Left kidney (tissue), 8 donors: ENCODE measurements at places on chromosomes 2 and 18.

DNA sequence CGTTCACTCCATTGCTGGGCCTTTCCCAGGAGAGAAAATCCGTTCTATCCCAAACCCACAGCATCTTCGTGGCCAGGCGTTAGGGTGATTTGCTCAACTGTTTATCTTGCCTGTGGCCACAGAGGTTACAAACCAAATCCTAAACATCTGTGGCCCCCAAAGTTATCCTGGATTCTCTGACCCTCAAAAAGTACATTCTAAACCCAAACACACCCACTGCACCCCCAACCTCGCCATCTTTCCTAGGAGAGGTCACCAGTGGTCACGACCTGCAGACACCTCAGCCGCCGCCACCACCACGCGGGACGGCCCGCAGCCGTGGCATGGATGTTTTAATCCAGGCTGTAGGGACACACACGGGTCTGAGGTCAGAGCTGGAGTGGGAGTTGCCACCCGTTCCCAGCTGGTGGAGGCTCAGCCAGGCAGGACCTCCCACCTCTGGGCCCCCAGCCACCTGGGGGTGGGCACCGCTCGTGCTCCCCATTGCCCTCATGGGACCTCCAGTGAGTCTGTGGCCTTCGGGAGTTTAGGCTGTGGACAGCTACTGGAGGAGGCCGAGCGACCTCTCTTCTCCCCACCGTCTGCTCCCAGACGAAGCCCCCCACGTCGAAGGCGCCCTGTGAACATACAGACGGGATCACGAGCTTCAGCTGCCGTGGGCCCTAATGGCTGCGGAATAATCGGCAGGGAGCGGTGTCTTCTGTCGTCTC is 72.0 kb downstream of the KCNG2 start:
- no peak for DNase-seq

- DNase-seq, result peak; percentile 68
Observed at GRCh38 chr18:63016270-63016669, 300.9 kb downstream of the PHLPP1 start.

DNA sequence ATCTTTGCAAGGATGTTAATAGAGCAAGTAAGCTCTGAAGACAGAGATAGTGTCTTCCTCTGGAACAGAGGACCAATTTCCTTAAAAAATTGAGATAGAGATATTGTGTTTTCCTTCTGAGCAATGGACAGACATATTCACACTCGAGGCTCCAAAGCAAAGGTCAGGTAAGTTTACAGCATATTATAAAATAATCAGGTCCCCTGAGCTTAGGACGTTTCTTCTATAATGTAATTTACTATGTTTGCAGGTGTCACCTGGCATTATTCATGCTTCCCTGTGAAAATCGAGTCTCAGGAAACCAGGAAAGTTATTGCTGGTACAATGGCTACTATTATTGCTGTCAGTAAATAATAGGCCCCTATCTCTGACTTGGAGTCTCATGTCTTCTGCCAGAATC is 1135.8 kb upstream of the ACVR2A start:
- DNase-seq, result no peak

DNA sequence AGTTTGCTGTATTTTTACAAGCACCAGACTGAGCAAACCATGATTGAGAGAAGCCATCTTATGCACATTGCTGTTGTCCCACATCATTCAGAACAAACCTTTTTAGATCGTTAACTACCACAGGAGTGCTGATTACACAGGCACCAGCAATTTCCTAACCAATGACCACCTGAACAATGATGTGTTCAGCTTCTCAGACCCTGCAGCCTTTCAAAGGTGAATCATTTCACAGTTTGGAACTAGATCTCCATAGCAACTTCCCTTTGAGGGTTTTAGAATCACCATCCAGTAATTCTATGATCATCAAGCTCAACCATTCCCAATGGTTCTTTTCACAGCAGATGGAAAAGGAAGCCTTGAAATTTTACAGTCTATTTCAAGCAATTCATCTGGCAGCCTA is 71.4 kb downstream of the OLA1 start:
- no peak for DNase-seq

DNA sequence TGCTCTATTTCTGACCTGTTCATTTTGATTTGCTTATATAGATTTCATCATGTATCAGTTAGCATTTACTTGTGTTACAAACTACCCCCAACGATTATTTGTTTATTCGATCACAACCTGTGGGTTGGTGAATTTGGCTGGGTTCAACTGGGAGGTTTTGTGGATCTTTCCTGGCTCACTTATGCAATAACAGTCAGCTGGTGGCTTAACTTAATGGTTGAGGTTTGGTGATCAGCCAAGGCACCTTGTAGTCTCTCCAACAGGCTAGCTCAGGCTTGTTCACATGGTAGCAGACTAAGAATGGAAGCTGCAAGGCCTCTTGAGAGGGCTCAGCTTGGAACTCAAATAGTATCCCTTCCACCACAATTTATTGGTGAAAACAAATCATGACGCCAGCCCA is 5.4 kb upstream of the PUM2 start:
- no peak for DNase-seq

GRCh38 chr2:71633086-71633485 is 179.7 kb downstream of the DYSF start:
- no peak for DNase-seq

DNA sequence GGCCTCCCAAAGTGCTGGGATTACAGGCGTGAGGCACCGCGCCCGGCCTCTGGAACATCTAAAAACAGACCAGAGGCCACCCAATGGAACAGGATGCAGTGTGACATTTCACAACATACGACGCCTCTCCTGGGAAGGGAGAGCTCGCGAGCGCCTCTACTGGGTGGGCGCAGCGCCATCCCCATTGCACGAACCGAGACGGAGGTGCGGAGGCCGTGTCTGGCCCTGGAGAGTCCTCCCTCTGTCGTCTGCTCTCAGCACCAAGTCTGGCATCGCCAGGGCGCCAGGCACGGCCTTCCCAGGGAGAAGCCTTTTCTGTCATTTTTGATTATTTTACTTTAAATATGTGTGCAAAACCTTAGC is 9.4 kb upstream of the GBX2 start:
- DNase-seq, result no peak

GRCh38 chr18:63868546-63868945 is 19.0 kb upstream of the SERPINB2 start:
- no peak for DNase-seq

DNA sequence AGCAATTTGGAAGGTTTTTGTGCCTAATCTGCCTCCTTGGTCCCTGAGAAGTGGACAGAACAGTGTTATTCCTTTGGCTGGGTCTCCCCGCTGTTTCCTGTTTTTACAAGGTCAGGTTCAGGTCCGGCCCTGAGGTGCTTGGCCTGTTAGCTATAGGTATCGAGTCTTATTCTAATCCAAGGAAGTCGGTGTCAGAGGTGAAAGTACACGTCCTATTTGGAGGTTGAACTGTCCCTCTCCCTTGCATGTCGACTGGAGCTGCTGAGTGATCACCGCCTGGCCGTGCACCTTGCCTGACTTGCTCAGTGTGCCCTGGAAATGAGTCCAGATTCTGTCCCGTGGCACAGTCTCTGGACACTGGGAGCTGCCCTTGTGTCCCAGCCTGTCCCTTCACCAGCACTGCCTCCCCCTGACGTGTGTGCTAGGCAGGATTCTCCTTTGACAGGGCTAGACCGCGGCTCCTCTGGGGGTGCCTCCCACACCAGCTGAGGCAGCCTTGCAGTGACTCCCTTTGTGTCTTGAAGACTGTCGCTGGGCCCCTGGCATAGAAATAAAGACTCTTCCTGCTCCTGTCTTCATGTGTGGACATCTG is 65.7 kb upstream of the RBM44 start:
- DNase-seq, result no peak

DNA sequence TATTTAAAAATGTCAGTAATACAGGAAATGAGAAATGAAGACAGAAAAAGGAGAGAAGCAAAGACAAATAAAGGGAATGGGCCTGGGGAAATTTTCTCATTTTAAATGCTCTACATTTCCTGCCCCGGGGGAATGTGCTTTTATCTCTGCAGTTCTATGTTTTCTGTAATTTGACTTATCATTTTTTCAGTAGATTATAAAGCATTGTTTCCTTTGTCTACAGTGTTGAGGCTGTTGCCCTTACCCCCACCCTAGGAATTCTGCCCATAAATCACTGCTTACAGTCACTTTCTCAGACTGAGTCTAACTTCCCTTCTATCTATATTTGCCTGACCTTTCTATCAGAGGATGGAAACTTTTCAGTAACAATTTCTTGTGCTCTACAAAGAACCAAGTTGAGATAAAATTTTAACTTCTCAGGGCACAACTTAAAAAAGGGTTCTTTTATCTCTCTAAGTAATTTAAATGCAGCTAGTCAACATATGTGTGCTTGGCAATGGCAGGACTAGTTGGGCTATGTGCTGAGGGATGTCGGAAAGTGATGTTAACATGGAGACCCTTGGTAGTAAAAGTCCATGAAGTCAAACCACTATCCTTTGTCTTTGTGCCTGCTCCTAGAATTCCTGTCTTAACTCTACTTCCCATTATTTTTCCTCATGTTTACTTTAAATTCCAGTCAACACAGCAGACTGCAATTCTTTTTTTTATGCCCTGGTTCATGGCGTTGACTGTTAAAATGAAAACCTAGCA is 146.5 kb upstream of the MMADHC start:
- peak; percentile 61 for DNase-seq

DNA sequence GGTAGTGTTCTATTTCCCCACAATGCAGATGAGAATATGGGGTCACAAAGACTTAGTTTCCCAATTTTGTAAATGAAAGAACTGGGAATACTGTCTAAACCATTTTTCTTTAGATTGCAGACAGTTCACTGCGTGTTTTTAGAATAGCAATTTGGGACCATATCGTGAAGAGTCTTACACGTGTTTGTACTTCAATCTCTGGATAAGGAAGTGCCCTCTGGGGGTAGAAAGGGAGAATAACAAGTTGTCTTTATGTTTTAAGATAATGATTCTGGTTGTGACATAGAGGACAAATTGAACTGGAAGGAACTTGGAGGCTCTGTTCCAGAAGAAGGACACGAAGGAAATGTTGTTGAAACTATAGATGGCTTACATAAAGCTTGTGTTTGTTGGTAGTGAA is 457.7 kb downstream of the CBLN2 start:
- DNase-seq, result peak; percentile 8

DNA sequence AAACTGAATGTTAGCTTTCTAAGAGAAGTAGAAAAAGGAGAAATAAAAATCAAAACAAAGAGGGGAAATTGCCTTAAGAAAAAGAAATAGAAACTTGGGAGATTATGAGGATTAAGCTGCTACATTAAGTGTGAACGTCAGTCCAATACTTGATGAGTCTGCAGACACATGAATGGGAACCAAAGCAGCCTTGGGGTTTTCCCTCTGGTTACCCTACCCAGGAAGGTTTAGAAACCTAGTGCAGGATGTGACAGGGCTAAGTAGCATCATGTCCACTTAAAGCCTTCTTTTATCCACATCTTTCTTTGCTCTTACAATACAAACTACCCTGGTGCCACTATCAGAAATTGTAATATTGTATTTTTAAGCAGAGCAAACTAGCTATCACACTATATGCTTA is 22.3 kb downstream of the SLC35F5 start:
- no peak for DNase-seq

DNA sequence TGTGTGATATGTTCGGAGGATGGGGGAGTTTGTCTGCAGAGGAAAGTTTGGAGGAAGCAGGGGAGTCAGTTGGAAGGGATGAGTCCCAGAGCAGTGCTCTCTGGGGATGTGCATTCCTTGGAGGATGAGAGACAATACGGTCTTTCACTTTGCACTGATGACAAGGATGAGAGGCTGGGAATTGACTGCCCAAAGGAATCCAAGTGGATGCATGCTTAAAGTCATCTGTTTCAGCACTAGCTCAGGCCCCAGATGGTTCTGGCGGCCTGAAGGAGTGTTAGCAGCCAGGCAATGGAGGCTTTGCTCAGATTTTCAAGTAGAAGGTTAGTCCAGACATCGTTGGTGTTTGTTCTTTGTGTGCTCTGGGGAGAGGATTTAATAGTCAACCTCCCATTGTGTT is 100.2 kb downstream of the CRIM1 start:
- DNase-seq, result no peak

DNA sequence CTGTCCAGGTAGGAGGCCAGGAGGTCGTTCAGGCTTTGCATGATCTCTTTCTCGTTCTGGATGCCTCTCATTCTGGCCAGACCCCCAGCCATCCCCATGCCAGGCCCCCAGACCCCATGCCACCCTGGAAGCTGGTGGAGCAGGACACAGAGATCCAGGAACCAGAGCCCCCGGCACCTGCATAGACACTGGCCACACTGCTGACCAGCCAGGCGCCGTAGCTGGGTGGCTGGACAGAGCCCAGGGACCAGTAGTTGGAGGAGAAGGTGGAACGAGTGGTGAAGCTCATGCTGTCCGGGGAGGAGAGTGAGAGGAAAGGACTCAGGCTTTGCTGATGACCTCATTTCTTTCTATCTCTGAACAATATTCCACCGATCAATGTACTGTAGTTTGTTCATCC is 35.5 kb downstream of the SLC4A5 start:
- no peak for DNase-seq
